Effector memory CD4-positive, alpha-beta T cell (primary cell): ENCODE measurements at places on chromosomes 7 and 10.

GRCh38 chr7:77989981-77990566 lies 191.5 kb downstream of the PHTF2 start:
- no peak for DNase-seq

DNA sequence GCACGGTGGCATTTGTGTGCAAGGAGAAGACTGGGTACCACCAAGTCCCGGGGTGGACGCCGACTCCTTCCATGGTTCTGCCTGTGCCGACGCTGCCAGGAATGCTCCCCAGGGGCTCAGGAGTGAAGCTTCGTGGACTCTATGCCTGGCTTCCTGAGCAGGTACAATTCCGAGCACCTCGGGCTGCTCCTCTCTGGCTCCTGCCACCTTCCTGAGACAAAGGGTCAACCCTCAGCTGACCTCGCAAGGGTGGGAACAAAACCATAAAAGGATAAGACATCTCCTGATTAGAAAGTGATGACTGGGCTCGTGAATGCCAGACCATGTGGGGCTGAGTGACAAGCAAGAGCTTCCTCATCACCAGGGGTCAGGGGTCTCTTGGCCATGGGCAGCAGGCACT lies 31.8 kb downstream of the CALML3 start:
- no peak for DNase-seq

DNA sequence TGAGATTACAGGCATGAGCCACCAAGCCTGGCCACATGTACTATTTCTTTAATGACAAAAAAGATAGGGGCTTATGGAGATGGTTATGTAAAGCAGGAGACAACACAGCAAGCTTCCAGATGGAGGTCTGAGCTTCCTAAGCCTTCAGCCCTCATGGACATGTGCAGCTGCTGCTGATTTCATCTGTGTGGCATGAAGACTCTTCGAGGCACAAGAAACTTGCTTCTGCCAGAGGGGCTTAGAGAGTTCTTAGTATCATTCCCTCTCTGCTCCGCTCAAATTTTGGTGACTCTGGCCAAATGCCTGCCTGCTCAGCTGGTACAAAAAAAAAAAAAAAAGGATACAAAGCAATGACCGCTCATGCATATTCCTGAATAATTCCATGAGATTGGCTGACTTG lies 552.5 kb downstream of the TYW1 start:
- no peak for DNase-seq

- DNase-seq: no peak
Measured at GRCh38 chr7:3481435-3481834, 180.4 kb downstream of the SDK1 start.

DNA sequence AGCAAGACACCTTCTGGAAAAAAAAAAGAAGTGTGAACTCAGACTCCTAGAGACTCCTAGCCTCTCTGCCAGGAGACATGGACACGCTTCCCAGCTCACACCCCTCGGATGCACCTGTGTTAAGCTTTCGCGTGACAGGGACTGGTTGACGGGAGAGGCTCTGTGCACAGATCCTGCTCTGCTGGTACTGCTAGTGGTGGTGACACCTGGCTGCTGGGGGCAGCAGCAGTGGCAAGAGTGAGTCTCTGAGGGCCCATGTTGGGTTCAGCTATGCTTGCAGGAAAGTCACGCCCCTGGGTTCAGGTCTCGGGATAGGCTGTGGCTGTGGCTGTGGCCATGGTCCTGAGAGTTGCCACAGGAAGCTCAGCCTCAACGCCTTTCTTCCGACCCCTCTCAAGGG lies 81.1 kb downstream of the XRCC2 start:
- DNase-seq: no peak

GRCh38 chr10:131419797-131420196 lies 108.3 kb upstream of the TCERG1L start:
- DNase-seq: no peak

- no peak for DNase-seq
Measured at GRCh38 chr10:7408291-7409044, 2.4 kb downstream of the SFMBT2 start.

GRCh38 chr10:23110722-23111516 lies 15.5 kb downstream of the MSRB2 start:
- DNase-seq: no peak

- no peak for DNase-seq
Measured at GRCh38 chr10:101311185-101312066, 42.5 kb upstream of the BTRC start.
